GM12865 (cell line): ENCODE measurements at places on chromosomes 3 and 15.

DNA sequence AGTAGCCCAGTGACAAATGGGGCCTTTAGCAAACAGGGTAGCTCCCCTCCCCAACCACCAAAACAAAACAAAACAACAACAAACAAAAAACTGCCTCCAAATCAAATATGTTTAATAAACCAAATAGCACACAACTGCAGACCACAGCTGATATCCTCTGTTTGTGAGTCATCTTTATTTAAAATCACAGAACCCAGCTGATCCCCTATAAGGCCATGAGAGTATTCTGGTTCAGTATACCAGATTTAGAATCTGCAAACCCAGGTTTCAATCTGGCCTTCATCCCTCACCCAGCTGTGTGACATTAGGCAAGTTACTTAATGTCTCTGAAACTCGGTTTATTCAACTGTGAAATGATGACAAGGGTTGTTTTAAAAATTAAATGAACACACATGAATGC lies 124.5 kb downstream of the SUCLG2 start:
- DNase-seq: peak; percentile 6

DNA sequence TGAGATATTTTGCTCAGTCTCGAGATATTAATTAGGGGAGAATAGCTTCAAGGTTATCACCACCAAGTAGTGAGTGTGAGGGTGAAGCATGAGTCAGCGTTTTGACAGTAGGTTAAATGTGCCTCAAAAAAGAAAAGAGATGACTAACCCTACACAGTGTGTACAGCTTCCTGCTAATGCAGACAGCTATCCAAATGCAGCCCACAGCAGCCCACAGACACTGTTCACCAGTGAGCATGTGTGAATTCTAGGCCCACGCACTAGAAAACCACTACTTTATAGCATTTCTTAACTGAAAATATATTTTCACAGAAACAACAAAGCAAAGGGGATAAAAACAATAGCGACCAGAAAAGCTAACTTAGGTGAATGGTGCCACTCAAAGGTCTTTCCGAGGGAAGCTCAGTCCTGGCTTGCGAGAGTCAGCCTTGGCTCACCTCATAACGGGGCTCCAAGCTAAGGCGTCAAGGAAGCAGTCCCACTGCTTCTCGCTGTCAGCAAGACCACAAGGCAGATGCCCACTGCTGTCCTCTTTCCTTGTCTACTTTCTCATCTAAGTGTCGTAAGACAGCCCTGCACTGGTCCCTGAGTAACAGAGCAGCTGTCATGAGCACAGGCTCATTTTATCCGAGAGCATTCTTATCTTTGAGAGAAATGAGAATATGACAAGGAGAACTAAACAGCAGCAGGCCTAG lies 47.6 kb downstream of the TXNRD3 start:
- peak; percentile 3 for DNase-seq

DNA sequence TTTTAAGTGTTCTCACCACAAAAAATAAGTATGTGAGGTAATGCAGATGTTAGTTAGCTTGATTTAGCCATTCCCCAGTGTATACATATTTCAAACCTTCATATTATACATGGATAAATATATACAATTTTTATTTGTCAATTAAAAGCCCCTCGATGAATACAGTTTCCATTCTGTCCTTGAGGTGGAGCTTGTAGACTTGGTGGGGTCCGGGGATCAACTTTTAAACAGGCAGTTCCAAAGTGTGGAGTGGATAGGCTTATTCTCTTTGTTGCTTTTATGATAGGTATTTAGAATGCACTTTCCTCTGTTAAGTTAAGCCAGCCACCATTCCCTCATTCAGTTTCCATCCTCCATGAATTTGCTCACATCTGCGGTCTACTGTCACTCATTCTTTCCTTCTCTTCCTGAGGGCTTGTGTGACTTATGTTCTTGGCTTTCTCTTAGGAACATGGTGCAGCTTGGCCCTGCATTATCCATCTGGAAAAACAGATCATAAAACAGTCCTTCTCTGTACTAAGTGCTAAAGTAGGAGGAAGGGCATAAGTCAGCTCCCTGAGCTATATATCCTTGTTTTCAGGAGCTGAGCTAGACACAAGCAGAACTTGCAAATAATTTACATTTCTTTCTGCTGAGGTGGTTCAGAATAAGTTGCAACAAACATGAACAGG lies 149.1 kb downstream of the NFKBIZ start:
- DNase-seq: no peak

- DNase-seq: no peak
Observed at GRCh38 chr3:32492684-32493436, 9.8 kb downstream of the CMTM6 start.

DNA sequence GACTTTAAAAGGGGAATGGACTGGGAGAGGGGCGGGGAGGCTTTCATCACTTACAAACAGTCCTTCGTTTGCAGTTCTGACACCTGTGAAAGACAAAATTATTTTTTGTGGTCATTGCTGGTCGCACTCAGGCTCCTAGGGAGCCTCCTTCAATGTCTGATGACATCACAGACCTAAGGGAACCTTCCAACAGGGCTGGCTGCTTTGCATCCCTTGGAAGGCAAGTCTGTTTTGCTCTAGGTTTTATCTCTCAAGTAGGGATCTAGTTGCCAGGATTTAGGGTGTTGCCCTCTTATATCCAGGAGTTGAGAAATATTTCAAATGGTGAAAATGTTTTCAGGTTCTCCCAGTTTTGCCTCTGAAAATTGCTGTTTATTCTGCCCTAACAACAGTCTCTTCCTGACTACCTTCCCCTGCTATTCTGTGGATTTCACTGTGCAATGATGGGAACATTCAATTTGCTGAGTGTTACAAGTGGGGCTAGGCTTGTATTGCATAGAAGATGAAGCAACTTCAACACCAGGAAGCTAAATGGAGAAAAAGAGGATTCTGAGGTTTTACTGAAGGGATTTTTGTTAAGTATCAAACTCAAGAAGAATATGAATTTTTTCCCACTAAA lies 75.9 kb upstream of the ARRDC4 start:
- no peak for DNase-seq

GRCh38 chr15:101541501-101542292 lies 52.2 kb upstream of the PCSK6 start:
- DNase-seq: no peak

GRCh38 chr15:52505151-52505550 lies 23.5 kb downstream of the MYO5A start:
- DNase-seq: no peak

DNA sequence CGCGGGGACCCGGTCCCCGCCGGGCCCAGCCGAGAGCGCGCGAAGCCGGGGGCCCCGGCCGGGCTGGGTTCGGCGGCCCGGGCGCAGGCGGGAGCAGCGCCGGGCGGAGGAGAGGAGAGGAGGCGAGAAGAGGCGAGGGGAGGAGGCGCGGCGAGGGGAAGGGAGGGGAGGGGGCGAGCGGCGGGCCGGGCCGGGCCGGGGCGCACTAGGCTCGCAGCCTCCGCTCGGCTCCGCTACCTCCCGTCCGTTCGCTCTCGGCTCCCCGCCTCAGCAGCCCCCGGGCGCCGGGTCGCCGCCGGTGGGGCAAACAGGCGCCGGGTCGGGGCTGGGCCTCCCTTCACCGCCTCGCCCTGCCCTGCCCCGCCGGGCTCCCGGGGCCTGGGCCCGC lies 351 bp downstream of the INSYN1 start:
- DNase-seq: no peak

GRCh38 chr15:66885281-66885915 lies 180.0 kb upstream of the SMAD3 start:
- DNase-seq: no peak

DNA sequence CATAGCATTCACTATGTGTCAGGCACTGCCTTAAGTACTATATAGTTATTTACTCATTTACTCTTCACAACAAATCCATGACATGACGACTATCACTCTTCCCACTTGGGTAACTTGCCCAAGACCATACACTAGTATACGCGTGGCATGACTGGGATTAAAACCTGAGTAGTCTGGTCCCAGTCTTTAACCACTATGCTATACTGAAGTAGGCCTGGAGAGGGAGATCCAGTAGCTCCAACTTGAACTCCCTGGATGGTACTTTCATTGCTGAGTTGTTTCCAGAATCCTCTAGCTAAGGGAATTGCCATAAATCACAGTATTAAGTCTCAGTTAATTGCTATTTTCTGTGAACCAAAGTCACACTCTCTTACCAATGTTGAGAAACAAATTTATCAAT lies 116.2 kb upstream of the LSAMP start:
- DNase-seq: no peak

DNA sequence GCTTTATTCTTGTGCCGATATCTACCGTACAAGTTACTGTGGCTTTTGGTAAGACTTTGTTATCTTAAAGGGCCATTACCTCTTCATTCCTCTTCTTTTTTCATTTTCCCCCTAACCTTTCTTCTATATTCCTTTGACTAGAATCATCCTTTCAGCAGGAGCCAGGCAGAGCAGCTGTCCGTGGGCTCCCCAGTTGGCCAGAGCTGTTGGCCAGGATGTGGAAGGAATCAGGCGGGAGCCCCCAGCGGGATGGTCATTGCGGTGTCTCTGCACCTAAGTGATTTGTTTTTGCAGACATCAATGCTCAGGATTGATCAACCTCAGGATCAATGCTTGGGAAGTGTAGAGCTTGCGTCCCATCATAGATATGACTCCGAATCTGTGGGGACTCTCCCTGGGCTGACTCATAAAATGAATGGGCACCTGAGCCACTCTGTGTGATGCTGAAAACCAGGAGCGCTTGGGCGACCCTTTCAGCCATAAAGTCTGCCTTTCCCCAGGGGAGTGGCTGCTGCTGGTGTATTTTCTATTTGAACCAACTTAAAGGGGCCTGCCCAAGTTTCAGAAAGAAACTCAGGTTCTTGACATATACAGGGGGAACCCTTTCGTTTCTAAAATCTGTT lies 21.7 kb downstream of the APBA2 start:
- no peak for DNase-seq

GRCh38 chr3:80688814-80689213 lies 921.0 kb upstream of the ROBO1 start:
- no peak for DNase-seq

DNA sequence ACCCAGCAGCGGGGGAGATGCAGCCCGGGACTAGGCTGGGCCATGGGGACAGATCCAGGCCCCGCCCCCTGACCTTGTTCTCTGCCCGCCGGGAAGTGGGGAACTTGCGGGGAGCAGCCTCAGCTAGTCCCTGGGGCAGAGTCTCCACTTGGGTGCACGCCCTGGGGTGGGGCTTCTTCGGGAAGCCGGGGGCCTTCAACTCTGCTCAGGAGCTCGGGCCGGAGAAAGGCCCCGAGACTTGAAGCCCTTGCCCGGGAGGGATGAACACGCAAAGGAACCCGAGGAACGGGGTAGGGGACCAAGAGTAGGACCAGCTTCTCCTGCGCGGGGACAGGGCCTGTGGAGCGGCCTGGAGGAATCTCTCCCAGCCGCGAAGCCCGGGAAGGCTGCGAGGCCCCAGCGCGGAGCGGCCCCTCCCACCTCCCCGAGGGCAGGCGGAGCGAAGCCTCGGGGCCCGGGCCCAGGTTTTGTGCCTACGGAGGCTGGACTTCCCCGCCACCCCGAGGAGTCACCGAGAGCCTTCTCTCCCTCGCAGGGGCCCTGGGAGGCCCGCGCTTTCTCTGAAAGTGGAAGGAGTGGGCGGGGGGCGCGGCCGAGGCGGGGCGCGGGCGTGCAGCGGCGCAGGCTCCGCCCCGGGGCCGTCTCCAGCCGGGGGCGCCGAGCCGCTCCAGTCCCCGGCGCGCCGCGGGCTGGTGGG lies at the start of gene ITPKA:
TSS of gene ITPKA (plus strand) at position 670 of the 697 bp plus-strand sequence. CDS start 54 bp downstream, outside the sequence.
- DNase-seq: peak; percentile 83

- DNase-seq: no peak
Observed at GRCh38 chr3:127084401-127084990, 101.6 kb downstream of the PLXNA1 start.

- DNase-seq: no peak
Observed at GRCh38 chr15:71093054-71094024, 21.9 kb upstream of the THSD4 start.

DNA sequence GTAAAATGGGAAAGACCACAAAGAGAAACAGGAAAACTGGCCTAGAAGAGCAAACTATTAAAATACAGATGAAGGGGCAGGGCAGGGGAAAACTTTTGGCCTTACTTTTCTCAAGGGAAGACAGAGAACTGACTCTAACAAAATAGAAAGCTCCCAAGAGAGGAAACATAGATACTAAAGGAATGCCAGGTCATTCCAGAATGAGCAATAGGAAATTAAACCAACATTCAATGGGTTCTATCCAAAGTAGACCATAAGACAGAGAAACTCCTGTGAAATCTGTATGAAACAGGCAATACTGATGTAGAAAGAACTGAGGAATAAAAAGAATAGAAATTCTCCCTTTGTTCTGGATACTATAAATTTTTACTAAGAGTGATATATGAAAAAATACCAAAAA lies 491.8 kb downstream of the MECOM start:
- no peak for DNase-seq

- DNase-seq: no peak
Observed at GRCh38 chr15:73699249-73700040, 15.3 kb downstream of the CD276 start.

DNA sequence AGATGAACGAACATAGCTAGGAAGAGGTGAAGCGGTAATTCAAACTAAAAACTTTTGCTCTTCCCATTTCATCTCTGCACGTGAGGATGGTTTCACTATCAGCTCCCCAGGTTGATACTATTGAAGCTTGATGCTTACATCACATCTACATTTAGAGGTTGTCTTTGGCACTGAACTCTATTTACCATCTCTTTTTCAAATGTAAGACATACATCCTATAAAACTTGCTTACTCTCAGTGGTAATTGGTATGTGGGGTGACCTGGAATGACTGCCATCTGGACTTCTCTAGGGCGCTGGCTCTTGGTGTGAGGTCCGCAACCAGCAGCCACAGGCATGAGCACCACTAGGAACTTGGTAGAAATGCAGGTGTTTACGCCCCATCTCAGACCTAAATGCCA lies 118.1 kb downstream of the AKAP13 start:
- DNase-seq: no peak

GRCh38 chr3:173513123-173513522 lies 115.6 kb downstream of the NLGN1 start:
- peak; percentile 8 for DNase-seq

DNA sequence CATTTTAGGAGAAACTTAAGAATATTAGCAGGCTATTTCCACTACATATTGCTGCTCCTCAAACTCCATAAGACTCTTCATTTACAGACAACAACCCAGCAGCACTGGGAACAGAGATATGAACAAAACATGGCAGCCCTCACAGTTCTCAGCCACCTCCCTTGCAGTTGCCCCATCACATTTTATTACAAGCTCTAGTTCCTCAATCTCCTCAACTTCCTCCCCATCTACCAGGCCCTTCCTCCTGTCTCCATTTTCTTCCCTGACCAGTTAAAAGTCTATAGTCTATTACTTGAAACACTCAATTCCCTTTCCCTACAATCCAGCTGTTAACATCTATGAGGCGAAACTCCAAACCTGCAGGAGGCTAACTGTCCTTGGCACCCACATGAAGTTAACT lies 412.5 kb downstream of the TBC1D5 start:
- no peak for DNase-seq

DNA sequence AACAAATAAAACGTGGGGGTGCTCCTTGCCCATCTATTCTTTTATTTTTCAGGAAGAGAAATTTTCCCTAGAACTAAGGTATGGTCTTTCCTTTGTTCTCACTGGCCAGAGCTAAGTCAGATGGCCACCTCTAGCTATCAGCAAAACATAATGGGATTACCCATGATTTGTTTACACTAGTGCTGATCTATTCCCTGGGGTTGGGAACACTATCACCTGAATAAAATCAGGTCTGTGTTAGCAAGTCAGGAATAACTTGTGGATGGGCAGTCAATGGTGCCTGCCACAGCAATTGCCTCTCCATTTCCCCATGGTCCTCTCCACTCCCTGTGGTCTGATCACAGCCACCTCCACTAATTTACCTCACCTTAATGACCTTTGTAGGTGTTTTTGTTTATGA lies 181.7 kb upstream of the CADPS start:
- no peak for DNase-seq
